ENCODE measurements at places on chromosomes 2 and 18.

GRCh38 chr2:8152392-8153257 is 529.2 kb upstream of the ID2 start:
- H3K27ac ChIP-seq: no peak overlapping the region
- peaks cover 9% of the 10 kb centered on the region for H3K36me3 ChIP-seq
- DNase-seq: no peak
- H3K4me3 ChIP-seq: no peak overlapping the region

GRCh38 chr18:9827793-9828505 is 57.8 kb upstream of the TXNDC2 start:
- DNase-seq: no peak
- H3K27ac ChIP-seq: no peak overlapping the region
- no peaks in the 10 kb centered on the region for H3K36me3 ChIP-seq
- no peak overlapping the region for H3K4me3 ChIP-seq

DNA sequence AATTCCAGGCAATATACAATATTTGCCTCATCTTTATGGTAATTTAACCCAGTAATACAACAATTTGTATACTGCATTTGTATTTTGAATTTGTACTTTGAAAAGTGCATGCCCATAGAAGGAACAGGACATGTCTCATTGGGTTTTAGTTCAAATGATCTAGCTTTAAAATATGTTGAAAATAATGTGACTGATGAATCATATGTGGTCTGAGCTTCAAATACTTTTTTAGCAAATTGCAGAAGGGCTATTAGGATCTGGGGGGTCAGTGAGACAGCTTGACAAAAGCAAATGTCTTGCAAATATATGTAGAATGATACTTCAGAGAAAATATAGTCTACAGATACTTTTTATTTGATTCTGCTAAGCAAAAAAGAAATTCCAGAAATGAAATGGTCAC is 248.9 kb downstream of the DCC start:
- H3K27me3 ChIP-seq: no peaks in the 10 kb centered on the region
- H3K4me1 ChIP-seq: no peaks in the 10 kb centered on the region
- H3K27ac ChIP-seq: no peak overlapping the region
- no peak for DNase-seq
- no peaks in the 10 kb centered on the region for H3K36me3 ChIP-seq
- H3K4me3 ChIP-seq: no peak overlapping the region

GRCh38 chr2:190811811-190812210 is 68.8 kb upstream of the GLS start:
- H3K27me3 ChIP-seq: no peaks in the 10 kb centered on the region
- DNase-seq: no peak
- no peak overlapping the region for H3K4me3 ChIP-seq
- H3K36me3 ChIP-seq: no peaks in the 10 kb centered on the region
- H3K27ac ChIP-seq: no peak overlapping the region

- no peak for DNase-seq
- peaks cover 11% of the 10 kb centered on the region for H3K27me3 ChIP-seq
- peaks cover 2% of the 10 kb centered on the region for H3K36me3 ChIP-seq
- no peak overlapping the region for H3K4me3 ChIP-seq
Measured at GRCh38 chr2:160258492-160258805, 58.4 kb upstream of the ITGB6 start.

DNA sequence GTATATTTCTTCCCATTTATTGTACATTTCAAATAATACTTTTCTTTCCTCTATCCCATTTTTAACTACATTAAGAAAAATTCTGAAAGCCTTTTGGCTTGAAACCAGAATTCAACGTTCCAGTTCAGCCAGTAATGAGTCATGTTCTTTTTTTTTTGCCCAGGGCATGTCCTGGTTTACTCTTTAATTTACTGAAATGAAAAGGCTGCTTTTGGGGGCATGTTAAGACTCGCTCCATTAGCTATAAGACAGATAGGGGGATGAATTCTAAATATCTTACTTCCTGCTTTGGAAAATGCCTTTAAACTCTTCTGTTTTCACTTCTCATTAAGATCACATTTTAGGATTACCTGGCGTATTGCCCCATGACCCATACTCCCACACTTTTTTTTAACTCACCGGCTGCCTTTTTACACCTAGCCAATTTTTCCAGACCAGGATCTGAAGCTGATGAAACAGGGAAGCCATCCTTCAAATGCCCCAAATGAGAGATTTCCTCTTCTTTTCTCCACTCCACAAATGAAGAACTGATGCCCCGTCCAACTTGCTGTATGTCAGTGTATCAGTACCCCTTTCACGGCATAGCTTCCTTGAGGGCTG is 585 bp downstream of the ABCA12 start:
- peaks cover 4% of the 10 kb centered on the region for H3K27me3 ChIP-seq
- no peak for DNase-seq
- no peak overlapping the region for H3K4me3 ChIP-seq

DNA sequence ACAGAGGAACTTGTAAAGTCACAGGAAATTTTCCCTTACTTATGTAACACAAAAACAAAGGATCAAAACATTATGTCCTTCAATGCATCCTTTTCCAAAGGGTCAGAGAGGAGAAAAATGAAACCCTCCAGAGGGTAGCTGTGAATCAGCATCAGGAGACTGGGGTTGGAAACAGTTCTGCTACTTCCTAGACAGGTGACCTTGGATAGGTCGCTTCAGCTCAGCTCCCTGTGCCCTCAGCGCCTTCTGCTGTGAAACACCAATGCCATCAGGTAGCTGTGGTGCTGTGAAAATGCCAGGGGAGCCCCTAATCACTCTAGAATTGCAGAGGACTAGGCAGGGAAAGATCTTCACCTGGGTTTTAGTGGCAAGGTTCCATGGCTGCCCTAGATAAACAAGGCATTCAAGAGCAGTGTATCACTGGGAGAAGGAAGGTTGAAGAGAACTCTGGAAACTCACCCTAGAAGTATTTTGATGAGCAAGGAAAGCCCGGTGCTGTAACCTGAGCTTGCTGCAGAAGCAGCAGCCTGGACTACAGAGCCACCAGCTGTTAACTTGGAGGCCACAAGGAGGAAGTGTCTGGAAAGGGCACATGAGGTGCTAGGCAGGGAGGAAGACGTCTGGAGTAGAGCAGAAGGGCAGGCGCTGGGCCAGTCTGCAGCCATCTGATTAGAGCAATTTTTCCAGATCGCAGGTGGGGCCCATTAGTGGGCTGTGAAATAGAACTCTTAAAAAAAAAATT is 100.7 kb upstream of the MCFD2 start:
- peaks cover 24% of the 10 kb centered on the region for H3K36me3 ChIP-seq
- no peak for DNase-seq
- no peak overlapping the region for H3K4me3 ChIP-seq
- no peak overlapping the region for H3K27ac ChIP-seq
- H3K27me3 ChIP-seq: no peaks in the 10 kb centered on the region

DNA sequence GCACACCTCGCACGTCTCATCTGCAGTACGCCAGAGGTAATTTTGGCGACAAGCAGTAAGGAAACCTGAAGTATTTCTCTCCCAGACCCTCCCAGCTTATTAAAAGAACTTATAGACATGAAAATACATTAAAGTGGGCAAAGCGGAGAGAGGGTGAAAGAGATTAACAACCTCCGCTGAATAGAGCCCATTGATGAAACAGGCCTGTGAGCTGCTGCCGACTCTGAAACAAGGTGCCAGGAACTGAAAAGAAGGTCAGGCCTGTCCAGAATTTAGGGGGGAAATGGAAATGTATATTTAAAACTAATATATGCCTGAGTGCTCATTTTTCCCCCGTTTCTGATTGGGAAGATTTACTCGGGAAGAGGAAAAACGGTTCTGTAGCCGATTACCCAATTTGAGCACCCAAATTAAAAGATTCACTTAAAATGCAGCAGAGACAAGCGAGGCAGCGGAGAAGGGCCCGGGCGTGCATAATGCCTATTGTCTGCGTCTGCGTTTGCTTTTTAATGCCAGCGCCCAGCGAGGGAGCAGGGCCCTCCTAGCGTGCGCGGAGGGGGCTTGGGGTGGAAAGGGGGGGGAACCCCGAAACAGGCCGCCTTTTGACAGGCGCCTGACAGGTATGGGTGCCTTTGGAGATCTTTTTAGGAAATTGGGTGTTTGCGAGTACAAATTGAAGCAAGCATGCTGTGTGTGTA is 316.2 kb downstream of the GBX2 start:
- no peak overlapping the region for H3K27ac ChIP-seq
- no peak for DNase-seq
- H3K4me1 ChIP-seq: no peaks in the 10 kb centered on the region
- H3K36me3 ChIP-seq: no peaks in the 10 kb centered on the region
- no peak overlapping the region for H3K4me3 ChIP-seq

DNA sequence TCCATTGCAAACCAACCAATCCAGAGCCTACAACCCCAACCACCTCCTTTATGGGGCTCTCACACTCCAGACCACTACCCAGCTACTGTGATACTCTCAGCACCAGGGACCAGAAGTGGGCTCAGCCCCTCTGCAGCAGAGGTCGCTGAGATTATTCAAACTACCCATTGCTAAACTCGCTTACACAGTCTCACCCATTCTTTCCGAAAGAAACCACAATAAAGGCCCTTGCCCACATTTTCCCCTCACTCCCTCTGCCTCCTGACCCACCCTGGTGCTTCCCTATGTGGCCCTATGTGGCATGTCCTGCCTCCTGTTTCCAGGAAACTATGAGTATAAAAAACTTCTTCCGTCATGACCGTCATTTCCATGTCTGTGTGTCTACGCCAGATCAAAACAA is 10.7 kb downstream of the TEX51 start:
- peaks cover 28% of the 10 kb centered on the region for H3K4me1 ChIP-seq
- peaks cover 2% of the 10 kb centered on the region for H3K27me3 ChIP-seq
- no peaks in the 10 kb centered on the region for H3K36me3 ChIP-seq
- H3K27ac ChIP-seq: peak overlapping the region; percentile 55

GRCh38 chr2:28613633-28614501 is 118.0 kb downstream of the PLB1 start:
- peak; percentile 48 for DNase-seq
- H3K36me3 ChIP-seq: no peaks in the 10 kb centered on the region
- peaks cover 32% of the 10 kb centered on the region for H3K4me1 ChIP-seq
- no peak overlapping the region for H3K4me3 ChIP-seq
- H3K27ac ChIP-seq: no peak overlapping the region
- H3K27me3 ChIP-seq: no peaks in the 10 kb centered on the region

GRCh38 chr2:60337142-60337497 is 216.3 kb downstream of the BCL11A start:
- H3K36me3 ChIP-seq: no peaks in the 10 kb centered on the region
- peaks cover 2% of the 10 kb centered on the region for H3K27me3 ChIP-seq
- no peak overlapping the region for H3K4me3 ChIP-seq
- no peaks in the 10 kb centered on the region for H3K4me1 ChIP-seq
- no peak for DNase-seq

DNA sequence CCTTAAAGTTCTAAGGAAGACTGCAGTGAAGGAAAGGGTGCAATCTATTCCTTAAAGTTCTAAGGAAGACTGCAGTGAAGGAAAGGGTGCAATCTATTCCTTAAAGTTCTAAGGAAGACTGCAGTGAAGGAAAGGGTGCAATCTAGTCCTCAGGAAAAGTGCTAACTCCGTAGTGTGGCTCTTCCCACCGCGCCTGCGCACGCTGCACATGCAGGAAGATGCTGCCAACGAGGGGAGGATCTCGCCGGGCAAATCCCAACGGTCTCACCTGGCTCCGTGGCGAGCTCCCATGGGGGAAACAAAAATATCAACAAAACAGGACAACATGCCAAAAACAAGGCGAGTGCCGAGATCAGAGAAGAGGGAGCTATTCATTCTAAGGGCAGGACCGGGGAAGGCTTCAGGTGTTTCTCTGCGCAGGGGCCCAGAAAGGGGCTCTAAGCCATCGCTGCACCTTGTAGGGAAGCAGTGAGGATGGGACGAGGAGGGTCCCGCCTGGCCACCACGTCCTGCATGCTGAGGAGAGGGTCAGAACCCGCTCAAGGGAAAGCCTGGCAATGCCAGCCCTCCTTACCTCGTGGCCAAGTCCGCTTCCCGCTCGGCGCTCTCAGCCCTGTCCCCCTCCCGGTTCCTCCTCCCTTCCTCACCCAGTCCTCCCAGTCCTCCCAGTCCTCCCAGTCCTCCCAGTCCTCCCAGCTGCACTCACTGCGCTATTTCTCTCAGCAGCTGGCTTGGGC is 24.5 kb downstream of the TIMM21 start:
- DNase-seq: no peak
- H3K4me1 ChIP-seq: peaks cover 2% of the 10 kb centered on the region
- H3K27me3 ChIP-seq: peaks cover 28% of the 10 kb centered on the region
- no peaks in the 10 kb centered on the region for H3K36me3 ChIP-seq

DNA sequence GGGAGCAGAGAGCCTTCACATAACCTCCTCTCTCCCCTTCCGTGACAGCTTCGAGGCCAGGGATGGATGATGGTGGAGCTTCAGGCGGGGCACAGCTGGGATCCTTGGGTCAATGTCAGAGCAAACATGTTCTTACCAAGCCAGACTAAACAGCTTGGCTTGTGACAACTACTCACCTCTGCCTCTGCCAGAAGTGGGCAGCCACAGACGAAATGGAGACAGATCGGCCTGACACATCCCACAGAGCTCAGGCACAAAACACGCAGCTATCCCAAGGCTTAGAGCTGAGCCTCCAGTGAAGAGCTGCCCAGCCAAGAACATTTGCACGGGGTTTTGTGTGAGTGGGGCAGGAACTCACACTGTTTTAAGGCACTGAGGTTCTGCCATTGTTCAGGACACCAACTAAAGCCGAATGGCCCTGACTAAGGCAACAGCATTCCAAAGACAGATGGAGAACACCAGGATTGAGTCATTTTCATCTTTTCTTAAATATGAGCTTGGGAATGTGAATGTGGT is 12.8 kb downstream of the PXDN start:
- no peaks in the 10 kb centered on the region for H3K36me3 ChIP-seq
- no peaks in the 10 kb centered on the region for H3K4me1 ChIP-seq
- no peak overlapping the region for H3K4me3 ChIP-seq
- DNase-seq: no peak

- peaks cover 25% of the 10 kb centered on the region for H3K4me1 ChIP-seq
- H3K4me3 ChIP-seq: no peak overlapping the region
- no peaks in the 10 kb centered on the region for H3K36me3 ChIP-seq
- DNase-seq: no peak
Measured at GRCh38 chr2:12168791-12169388, 422.5 kb downstream of the LPIN1 start.

DNA sequence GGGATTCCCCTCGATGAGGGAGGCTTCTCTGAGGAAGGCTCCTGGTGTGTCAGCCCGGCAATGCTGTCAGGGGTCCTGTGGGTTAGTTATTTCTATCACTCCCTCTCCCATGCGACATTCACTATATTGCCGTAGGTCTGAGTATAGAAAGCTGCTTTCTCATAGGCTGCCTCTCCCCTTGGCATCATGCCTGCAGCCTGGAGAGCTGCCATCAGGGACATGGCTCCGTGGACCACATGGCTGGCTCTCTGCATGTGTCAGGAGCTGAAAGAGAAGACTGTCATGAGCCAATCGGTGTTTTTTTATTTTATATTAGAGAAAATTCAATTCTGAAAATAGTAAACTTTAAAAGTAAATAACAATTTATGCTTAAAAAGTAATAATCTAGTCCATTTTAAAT is 198.0 kb downstream of the CDH20 start:
- no peak overlapping the region for H3K27ac ChIP-seq
- H3K27me3 ChIP-seq: peaks cover 5% of the 10 kb centered on the region
- H3K36me3 ChIP-seq: no peaks in the 10 kb centered on the region

DNA sequence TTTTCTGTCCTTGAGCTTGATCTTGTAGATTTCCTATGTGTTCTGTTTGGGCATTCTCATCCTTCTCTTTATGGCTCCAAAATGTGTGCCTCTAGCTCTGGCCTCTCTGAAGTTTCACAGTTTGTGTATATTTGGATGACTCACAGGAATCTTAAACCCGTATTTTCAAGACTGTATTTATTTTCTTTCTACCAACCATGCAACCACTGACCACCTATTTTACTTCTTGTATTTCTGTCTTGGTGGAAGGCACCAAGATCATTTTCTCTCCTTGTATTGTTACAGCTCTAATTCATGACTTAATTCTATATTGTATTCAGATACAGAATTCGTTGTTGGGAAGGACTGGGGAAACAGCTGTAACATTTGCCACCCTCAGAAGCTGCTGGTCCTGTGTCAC is 39.5 kb downstream of the ACSL3 start:
- H3K4me3 ChIP-seq: no peak overlapping the region
- no peaks in the 10 kb centered on the region for H3K36me3 ChIP-seq
- H3K4me1 ChIP-seq: peaks cover 9% of the 10 kb centered on the region

All from activated naive CD8-positive, alpha-beta T cell treated with anti-CD3 and anti-CD28 coated beads, Interleukin-2, amount 50 U/mL, for 24 hours (primary cell).